ENCODE measurements at places on chromosomes 16 and 17.

DNA sequence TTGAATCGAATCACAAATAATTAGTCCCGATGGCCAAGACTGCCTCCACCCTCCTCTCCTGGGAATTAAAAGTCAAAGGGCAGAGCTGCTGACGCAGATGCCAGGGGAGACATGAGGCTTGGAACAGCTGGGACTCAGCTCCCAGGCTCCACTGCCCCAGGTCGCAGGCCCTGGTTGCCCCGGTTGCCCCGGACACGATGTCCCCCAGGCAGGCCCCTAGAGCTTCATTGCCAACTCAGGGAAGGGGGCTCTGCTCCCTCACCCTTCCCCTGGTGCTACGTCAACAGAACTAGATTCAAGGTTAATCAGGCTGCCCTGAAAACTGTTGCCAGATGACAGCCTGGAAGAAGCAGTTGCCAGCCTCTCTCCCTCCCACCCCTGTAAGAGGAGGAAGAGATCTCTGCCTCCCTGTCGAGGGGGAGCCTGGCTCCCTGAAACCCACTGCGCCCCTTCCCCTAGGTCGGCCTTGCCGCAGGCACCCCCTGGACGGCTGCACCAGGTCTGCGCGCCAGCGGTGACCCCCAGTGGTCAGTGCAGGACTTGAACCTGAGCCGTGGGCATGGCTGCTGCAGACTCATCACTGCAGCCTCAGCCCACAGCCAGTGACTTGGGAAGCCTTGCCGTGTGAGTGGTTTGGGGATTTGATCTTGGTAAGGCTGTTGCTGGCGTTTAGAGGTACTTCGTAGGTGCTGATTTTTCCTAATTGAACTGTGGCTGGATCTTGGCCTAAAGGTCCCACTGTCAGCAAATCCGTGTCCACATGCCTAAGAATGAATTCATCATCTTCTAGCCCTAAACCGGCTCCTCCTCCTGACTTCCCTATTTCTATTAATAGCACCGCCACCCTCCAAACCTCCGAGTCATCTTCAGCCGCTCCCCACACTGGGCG, 84.1 kb upstream of the TOB1 start:
- peak; percentile 85 for DNase-seq

DNA sequence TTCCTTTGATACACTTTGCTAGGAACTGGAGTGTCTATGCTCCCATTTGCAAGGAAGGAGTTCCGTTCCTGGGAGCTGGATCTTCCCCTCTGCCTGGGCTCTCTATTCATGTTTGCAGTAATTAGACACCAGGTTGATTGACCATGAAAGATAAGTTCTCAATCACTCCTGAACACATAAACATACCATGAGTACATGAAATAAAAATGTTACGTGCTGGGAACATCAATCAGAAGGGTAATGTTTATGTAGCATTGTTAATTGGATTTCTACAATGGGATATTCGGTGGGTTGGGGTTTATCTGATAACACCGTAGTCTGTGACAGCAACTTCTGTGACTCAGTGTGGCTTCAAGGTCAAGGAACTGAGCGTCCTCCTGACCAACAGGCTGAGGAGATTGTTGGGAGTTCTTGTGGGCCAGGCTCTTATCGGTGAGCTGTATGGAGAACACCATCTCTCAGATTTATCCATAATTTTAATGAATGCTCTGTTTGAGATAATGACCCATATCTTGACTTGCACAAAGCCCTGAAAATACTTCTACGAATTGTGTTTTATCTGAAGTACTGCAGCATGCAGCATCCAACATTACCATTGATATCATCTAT, 136.4 kb downstream of the NPIPB5 start:
- DNase-seq = no peak

GRCh38 chr16:10205688-10206087, 23.5 kb upstream of the GRIN2A start:
- DNase-seq = no peak

GRCh38 chr16:89599451-89599858, 14.0 kb upstream of the DPEP1 start:
- no peak for DNase-seq

DNA sequence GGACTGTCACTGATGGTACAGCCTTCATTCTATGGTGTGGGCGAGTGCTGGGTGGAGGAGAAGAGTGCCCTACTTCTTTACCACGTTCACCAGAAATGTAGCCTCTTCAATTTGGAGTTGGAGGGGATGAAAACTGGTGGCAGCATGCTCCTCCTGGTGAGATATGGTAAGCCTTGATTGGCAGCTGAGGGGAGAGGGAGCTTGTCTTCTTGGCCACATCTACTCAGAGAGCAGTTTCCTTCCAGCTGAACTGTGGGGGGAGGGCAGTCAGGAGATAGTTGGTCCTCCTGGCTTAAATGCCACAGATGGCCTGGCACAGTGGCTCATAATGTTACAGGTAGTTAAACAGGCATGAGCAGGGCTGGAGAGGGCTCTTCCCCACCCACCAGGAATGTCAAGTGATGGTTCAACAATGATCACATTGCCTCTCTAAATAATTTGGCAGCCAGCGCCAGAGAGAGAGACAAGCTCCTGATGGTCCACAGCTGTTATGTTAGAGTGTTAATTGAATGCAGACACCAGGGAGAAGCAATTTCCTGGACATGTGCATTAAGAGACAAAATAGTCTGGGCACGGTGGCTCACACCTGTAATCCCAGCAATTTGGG, 9.0 kb upstream of the MAPK3 start:
- DNase-seq = no peak

DNA sequence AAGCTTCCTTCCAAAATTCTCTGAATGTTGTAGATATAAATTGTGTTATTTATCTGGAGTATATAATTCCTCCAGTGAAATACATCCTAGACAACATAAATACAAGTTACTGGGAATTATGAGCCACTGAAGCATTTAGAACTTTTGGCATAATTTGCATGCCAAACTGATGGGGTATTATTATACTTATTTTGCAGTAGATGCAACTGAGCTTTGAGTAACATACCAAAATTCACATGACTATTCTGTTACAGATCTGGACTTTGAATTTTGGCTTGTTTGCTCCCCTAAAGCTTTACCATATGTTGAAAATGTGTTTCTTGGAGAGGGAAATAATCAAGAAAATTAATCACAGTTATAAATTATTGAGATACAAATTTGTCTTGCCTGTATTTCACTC, 372.5 kb downstream of the CDH11 start:
- no peak for DNase-seq

DNA sequence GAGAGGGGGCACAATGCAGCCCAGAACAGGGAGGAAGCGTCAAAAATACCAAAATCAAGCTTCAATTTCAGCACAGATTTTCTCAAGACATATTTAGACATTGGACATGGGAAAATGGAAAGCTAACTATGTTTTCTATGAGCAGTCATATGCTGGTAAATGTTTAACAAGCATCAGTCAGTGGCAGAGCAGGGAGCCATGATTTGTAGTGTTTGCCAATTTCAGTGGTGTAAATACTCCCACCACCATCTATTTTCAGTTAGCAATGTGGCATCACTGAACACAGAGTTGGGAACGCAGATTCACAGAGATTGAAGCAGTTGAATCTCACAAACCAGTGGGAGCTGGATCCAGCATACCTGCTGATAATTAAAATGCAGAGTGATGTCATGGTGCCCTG, 24.6 kb upstream of the MYOCD start:
- DNase-seq = no peak

- no peak for DNase-seq
These were observed 331.3 kb downstream of the SEC14L1 start for GRCh38 chr17:77471984-77472461.

DNA sequence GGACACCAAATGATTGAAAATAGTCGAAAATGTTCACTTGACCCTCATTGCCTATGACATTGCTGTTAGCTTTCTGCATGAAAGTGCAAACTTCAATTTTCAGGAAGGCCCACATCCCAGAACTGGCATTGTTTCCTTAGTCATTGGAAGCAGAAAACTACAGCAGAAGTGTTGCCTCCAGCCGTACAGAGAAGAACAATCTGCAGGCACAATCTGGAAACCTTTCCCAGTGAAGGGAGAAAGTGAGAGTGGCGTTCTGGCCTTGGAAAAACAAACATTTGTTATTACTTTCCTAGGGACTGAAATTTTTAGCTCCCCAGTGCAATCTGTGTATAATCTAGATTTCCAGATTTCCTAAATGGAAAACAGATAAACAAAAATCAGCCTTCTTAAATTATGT, 529.5 kb upstream of the RBFOX1 start:
- no peak for DNase-seq

All from hematopoietic multipotent progenitor cell treated with erythropoietin and hydrocortisone succinate and interleukin-3 and kit ligand, for 17 days (in vitro differentiated cells).